ENCODE measurements at places on chromosomes 7 and 10.

DNA sequence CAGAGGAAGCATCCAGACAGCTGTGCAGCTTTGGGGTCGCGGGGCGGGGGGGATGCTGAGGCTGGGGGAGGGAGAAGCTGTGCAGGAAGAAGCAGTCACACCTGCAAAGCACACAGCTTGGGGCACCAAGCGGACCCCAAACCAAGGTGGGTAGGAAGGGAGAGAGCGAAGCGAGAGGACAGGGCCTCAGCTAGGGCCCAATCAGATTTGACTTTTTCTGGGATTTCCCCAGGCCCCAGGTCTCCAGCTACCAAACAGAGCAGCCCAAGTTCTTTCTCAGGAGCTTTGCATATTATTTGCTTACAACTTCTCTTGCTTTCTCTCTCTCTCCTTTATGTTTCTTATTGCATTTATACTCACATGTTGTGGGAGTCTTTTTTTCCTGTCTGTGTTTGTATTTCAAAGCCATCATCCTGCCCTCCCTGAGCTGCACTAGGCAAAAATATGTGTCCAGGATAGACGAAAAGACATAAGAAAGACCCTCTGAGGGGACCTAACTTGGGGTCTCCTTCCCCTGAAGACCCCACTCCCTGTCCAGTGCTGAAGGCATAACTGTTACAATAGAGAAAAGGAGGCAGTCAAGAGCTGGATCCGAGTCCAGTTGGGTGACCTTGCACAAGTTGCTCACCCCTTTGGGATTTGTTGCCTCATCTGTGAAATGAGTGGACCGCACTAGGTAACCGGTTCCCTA lies 50.6 kb upstream of the SMNDC1 start:
- DNase-seq, result no peak

DNA sequence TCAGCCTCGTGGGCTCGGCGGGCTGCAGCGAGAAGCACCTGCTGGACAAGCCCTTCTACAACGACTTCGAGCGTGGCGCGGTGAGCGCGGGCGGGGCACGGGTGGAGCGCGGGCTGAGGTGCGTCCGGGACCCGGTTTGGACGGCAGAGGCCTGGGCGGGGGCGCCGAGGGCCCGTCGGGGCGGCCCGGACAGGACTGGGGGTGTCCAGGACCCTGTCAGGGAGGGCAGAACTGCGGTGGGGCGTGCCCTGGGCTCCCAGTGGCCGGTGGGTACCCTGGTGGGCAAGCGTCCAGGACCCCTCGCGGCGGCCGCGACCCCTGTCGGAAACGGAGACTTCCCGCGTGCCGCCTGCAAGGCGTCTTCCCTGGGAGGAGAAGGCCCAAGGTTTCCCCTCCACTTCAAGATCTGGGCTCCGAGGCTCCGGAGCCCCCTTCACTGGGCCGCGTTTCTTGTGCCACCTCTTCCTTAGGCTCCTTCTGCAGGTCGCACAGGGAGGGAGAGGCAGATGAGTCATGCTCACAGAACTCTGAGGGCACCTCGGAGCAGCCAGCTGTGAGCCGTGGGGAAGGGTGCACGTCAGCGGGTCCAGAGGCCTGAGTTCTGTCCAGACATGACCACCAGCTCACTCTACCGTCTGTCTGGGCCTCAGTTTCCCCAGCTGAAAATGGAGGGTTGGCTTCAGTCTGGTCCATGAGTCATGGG lies 485 bp downstream of the ALOX5 start:
- no peak for DNase-seq

GRCh38 chr7:102099474-102099873 lies 187.2 kb upstream of the SH2B2 start:
- no peak for DNase-seq

GRCh38 chr10:3835770-3836169 lies 50.8 kb upstream of the KLF6 start:
- no peak for DNase-seq

GRCh38 chr10:132713421-132714095 lies 72.4 kb downstream of the NKX6-2 start:
- DNase-seq, result no peak

DNA sequence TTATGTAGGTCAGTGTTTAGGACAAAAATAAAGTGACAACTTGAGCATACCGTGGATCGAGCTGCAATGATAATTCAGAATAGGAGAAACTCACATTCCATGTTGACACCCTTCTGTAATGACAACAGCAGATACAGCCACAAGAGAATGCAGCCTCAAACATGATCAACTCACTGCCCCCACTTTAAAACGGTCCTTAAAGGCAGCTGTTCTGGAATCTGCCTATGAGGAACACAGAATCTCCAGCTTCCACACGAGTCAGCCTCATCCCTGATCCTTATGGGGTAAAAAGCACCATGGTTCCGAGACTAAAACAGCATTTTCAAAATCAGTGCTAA lies 32.5 kb upstream of the DAGLB start:
- DNase-seq, result no peak

DNA sequence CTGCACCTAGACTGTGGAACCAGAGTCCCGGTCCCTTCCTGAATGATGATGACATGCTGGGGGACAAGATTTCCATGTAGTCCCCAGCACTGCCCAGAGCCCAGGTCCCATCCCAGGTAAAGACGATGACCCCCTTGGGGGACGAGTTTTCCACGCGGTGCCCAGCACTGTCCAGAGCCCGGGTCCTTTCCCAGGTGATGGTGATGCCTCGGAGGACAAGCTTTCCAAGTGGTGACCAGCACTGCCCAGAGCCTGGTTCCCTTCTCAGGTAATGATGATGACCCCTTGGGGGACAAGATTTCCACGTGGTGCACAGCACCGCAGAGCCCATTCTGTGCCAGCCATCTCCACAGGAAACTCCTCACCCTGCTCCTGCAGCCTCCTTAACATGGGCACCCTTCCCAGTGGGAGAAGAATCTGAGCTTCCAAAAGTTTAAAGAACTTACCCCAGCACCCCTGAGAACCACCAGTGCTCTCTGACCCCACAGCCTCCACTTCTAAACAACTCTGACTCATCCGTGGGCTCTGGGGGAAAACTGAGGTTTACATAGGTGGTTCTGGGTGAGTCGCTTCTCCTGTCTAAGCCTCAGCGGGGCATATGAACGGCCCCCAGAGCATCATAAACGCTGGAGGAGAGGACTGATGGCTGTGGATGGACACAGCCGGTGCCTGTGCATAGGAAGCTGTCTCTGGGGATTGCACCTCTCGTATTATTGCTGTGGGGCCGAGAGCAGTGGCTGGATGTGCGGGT lies 233.2 kb downstream of the TCERG1L start:
- DNase-seq, result no peak

DNA sequence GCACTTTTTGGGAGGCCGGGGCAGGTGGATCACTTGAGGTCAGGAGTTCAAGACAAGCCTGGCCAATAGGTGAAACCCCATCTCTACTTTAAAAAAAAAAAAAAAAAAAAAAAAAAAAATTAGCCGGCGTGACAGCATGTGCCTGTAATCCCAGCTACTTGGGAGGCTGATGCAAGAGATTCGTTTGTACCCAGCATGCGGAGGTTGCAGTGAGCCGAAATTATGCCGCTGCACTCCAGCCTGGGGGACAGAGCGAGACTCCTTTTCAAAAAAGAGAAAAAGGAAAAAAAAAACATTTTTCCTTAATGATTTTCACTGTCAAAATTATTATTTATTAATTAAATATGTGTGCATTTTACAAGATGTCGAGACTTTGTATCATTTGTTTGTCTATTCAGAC lies 253.6 kb downstream of the CNTNAP2 start:
- DNase-seq, result no peak

Data from activated gamma-delta T cell treated with anti-CD3 and anti-CD28 coated beads, Interleukin-2, amount 50 U/mL, for 16 hours (primary cell).